SW480 (cell line): ENCODE measurements at places on chromosomes 7 and 10.

GRCh38 chr7:108430664-108431063 is 25.6 kb downstream of the NRCAM start:
- DNase-seq = no peak

DNA sequence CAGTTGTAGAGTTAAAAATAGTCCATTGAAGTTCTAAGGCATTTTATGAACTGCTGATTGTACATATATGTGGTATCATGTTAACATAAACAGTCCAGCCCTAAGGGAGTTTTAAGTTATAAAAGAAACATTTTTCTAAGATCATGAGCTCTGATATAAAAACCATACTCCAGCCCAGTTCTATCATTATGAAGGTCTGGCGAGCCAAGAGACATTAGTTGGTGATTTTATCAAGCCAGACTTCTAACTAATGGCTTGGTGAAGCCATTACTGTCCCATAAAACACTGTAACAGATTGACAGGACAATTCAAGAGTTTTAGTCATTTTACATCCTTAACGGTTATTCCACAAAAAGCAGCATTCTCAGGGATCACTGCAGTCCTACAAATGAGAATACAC is 221.6 kb downstream of the RNLS start:
- no peak for DNase-seq

DNA sequence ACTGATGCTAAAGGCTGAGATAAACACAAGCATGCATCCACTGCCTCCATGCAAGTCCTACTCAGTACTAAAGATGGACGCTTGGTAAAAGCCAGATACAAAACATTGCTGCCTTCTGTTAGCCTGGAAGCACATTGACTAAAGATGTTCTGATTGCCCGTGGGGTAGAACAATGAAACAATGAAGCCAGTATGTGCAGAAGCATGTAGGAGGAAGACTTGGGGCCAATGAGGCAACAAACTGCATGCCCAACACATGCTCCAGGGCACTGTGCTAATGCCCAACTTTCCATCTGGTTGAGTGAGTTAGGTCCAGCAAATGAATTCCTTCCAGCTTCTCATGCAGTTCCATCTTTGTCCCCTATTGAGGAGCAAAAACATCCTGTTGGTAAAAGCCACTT is 1245.5 kb downstream of the GATA3 start:
- no peak for DNase-seq

DNA sequence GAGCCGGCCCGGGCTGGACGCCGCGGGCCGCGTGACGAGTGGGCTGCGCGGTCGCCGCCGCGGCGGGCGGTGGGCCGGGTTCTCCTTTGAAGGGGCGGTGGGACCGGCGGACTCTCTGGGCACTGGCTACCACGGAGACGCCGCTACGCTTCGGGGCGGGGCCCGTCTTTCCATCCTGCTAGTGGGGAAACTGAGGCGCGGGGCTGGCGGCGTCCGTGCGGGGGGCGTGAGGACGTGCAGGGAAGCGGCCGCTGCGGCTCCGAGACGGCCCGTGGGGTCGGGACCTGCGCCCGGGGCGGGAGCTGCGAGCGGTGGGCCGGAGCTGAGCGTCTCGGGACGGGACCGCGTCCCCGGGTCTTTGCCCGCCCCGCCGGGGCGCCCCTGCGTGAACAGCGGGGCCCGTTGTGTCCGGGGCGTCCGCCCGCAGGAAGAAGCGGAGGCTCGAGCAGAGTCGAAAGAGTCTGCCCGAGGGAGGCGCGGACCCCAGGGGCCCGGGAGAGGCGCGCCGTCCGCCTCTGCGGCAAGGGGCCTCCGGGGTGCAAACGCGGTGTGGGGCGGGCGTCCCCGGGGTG is 548 bp upstream of the BNIP3 start:
- no peak for DNase-seq

GRCh38 chr7:85725026-85725425 is 538.2 kb upstream of the SEMA3D start:
- DNase-seq = no peak

DNA sequence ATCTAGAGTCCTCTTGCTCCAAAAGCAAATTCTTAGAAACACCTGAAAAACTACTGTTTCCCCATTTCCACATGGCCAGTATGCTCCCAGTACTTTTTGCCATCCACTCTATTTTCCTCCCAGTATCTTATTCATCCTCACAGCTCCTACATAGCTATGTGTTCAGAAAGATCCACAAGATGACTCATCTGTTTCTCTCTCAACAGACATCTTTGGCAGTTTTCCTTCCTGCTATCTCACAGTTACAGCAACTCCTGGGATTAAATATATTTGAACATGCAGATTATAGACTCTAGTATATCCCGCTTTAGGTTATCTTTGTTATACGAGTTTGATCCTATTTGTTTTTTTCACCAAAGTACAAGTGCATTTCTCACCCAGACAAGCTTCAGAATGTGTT is 675.6 kb upstream of the POT1 start:
- DNase-seq = no peak

GRCh38 chr10:80498833-80499741 is 38.6 kb upstream of the SH2D4B start:
- DNase-seq = peak; percentile 69

- DNase-seq = peak; percentile 1
Observed at GRCh38 chr10:107091126-107091525, 73.4 kb downstream of the SORCS1 start.

DNA sequence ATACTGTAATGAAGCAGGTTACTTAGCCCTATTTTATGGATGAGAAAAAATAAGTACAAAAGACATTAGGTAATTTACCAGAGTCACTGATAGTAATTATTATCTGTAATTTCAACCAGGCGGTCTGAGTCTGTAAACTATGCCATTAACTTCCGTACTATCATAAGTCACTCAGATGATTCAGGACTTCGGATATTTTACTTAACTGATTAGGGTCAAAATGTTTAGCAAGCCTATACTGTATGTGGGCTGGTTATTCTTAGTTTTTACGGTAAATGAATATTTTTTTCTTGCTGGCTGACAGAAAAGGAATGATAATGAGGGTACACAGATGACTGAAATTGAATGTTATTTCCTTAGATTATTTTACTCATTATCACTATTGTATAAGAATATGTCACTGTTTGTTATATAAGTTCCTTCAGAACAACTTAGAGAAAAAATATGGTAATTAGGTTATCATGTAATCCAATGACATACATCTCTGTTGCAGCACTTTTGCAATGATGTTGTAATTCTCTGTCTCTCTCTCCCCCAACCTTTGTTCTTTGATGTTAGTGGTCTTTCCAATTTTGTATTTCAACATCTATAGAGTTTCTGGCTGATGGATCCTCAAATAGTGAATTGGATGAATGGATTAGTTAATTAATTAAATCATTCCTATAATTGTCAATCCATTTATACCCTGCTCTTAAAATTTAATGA is 165.6 kb downstream of the ZEB1 start:
- DNase-seq = no peak

DNA sequence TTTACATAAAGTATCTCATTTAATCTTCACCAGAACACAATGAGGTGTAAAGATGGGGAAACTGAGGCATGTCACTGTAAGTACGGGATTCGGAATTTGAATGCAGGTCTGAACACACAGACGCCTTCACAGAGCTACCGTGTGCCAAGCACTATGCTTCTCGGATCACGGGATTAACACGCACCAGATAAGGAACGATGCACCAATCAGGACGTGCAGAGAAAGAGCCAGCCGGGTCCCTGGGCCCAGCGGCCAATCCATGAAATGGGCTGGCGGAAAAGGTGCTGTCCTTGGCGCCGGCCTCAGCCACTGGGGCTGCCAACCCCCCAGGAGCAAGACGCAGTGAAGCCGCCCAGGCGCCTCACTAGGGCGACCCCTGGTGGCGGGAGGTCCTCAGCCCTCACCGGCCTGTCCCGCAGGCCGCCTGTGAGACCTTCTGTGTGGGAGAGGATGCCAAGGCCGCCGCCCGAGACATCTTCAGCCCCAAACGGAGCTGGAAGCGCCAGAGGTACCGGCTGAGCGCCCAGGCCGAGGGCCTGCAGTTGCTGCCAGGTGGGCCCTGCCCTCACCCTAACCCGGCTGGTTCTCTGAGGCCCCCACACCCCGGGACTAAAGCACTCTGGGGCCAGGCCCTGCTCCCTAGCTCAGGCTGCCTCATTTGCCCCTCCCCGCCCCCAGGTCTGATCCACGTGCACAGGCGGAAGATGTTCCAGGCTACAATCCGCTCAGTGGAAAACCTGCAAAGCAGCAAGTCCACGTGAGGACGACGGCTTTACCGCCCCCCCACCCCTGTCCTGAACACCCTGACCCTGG is 15.6 kb downstream of the ATG9B start:
- no peak for DNase-seq

GRCh38 chr10:132110111-132110521 is 44.4 kb downstream of the JAKMIP3 start:
- DNase-seq = no peak

DNA sequence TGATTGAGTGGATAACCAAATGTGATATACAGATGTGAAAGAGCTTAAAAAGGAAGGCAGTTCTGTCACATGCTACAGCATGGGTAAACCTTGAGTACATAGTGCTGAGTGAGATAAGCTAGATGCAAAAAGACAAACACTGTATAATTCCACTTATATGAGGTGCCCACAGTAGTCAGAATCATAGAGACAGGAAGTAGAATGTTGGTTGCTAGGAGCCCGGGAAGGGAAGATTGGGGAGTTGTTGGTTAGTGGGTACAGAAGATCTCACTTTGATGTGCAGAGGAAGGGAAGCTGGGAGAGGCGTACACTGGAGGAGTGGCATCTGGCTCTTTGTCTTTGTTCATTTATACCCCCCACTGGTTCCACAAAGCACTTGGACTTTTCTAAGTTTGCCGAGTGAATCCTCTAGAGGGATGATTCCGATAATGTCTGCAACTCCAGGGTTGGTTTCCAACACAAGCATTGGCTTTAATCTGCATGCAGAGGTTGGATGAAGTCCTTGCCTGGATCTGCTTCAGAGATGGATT is 39.5 kb downstream of the TSPAN14 start:
- DNase-seq = peak; percentile 33

DNA sequence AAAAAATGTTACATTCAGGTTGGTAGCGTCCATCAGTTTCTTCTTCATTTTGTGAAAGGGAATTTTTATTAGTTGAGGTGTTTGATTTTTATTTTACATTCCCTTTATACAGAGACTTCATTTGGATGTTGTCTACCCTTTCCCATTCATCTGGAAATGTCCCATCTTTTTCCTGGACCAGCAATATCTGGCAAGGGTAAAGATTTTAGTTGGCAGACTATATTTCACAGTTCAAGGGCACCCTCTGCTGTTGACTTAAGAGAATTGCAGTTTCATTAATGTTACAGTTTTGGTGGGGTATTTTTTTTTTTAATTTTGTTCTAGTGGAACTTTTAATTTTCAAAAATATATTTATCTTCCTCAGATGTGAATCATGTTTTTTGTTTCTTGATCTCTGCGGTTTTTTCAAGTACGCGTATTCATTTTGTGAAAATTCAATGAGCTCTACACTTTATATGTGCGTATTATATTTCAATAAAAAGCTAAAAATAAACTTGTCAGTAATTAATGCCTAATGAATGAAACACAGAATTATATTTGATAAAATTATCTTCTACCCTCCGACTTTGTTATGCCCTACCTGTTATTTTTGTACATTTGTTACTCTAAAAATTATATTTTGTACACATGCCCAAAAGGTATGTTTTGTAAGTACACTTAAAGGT is 97.9 kb upstream of the KLF14 start:
- peak; percentile 54 for DNase-seq

GRCh38 chr10:49058463-49059255 is 56.7 kb downstream of the VSTM4 start:
- DNase-seq = no peak

DNA sequence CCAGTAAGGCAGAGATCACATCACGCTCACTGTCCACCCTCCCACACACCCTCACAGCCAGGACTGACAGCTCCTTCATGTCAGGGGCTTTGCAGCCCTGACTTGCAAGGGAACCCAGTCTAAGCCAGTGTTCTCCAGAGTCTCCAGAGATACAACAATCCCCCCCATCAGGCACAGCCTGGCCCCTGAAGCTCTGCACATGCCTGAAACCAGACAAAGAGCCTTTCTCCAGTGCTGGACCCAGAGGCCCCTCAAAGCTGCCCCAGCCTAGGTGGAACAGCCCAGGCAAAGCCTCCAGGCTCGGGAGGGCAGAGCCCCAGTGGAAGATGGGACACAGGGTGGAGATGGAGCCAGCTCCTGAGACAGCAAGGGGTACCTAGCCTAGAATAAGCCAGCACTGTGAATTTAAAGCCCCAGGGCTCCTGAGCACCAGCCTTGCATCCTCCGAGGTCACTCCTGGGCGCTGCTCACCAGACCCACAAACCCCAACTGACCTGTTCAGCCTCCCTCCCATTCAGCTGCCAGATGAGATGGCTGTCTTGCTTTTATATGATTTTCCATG is 50.2 kb downstream of the GRID1 start:
- DNase-seq = no peak

DNA sequence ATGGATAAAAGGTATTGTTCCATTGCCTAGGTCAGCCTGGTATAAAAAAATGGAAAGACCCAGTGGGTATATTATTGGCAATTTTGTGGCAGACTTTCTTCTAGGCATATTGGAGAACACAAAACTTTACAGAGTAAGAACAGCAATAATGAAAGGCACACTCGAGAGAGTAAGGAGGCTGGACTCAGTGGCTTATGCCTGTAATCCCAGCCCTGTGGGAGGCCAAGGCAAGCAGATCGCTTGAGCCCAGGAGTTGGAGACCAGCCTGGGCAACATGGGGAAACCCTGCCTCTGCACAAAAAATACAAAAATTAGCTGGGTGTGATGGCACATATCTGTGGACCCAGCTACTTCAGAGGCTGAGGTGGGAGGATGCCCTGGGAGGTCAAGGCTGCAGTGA is 158.2 kb downstream of the FAM107B start:
- no peak for DNase-seq

DNA sequence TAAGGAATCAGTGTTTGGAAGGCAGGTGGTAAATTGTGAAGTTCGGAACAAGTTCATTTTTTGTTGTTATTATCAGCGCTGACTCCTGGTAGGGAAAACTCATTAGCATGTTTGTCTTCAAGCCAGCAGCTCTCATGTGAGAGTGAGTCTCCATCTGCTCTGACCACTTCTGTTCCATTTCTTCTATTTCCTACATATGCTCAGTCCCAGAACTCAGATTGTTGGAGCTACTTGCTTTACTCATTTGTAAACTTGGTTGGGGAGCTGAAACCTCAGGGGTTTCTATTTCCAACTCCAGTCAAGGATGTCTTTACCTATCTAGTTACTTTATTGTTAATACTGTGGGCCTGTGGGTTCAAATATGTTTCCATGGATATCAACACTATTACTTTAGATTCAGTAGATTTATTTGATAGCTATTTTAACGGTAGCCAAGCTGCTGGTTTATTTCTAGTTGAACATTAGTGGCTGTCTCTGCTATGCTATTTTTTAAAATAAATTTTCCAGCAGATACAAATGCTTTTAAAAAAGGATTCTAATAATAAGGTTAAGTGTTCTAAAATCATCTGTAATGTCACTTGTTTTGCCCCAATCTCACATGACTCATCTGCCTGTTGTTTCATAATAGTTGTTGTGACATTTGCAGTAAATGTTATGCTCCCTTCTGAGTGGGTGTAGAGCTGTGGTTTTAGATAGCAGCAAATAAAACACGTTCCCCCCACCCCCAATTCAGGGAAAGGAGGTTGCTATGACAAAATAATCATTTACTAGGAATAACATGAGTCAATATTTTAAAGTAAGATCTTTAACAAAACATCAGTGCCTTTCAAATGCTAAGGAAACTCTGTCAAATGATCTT is 143.3 kb downstream of the HDAC9 start:
- DNase-seq = peak; percentile 13

GRCh38 chr7:76071316-76072242 is 23.7 kb downstream of the MDH2 start:
- DNase-seq = no peak

- DNase-seq = no peak
Observed at GRCh38 chr7:80879849-80880248, 39.0 kb downstream of the SEMA3C start.

- DNase-seq = no peak
Observed at GRCh38 chr7:30169579-30169978, 34.8 kb downstream of the MTURN start.
